ENCODE measurements at places on chromosomes 5 and 9. TPM values are rescaled to one million over a fixed set of nuclear protein-coding genes. Genes with fewer than 3 reads are reported as not detected.

Gene C7
- total RNA-seq, result 3.0 TPM

Gene SUSD3
- 5.6 TPM for total RNA-seq

Gene N4BP3
- 0.34 TPM for total RNA-seq

Gene DNM1
- total RNA-seq, result 5.7 TPM

Gene SLC6A18
- not detected for total RNA-seq

Gene NUDT2
- total RNA-seq, result 62.0 TPM

Gene OR4F3
- total RNA-seq, result not detected

Gene PRUNE2
- total RNA-seq, result 3.6 TPM

Gene LAMC3
- 0.74 TPM for total RNA-seq

Gene HRH2
- total RNA-seq, result 0.17 TPM

Gene TMEM174
- not detected for total RNA-seq
